ENCODE measurements at places on chromosomes 1 and 21.

DNA sequence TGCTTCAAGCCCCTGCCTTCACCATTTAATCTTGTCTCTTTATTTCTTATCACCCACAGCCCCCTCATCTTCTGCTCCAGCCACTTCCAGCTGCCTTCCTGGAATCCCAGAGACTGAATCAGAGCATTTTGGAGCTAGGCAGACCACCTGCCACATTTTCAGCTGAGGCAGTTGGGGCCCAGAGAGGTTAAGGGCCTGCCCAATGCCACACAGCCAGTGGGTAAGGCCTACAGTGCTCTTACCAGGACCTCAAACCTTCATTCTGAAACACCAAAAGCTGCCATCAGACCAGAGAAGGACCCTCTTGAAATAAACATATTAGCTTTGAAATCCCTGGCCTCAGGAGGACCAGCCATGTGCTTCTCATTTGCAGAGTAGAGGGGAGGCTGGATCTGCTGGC is 17.6 kb upstream of the SLC6A17 start:
- no peak for DNase-seq

GRCh38 chr1:117209094-117209493 is 1.6 kb downstream of the VTCN1 start:
- DNase-seq = no peak

DNA sequence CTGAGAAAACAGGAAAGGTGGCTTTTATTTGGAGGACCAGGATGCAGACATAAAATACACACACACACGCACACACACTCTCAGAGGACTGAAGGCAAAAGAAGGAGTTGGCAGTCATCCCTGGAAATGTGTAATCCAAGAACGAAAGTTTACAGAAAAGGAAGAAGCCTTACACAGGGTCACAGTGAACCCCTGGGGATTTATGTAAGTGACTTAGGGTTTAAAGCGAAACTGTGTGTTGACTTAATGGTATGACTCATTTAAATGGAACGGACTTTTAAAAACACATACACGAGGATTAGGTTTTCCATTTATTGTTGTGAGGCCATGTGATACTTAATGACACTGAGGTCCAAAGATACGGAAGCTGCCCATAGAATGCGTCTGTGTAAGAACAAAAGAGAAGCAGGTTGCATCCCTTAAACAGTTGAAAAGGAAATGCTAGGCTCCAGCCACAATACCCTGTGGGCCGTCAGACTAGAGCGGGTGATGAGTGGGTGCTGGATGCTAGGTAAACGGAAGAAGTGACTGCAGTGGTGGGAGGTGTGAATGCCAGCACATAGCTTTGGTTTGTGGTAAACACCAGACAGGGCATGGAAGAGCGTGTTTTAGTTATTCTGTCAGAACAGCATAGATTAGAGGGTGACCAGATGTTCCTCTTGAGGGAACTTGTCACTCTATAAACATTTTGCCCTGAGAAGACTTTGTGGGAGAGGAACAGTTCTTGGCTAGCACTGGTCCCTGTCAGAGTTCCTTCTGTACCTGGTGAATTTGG is 21.6 kb upstream of the BCL10 start:
- peak; percentile 86 for DNase-seq

GRCh38 chr1:54567961-54568360 is 19.9 kb downstream of the ACOT11 start:
- no peak for DNase-seq

- DNase-seq = no peak
Observed at GRCh38 chr1:16229976-16230740, 6.8 kb downstream of the CPLANE2 start.

- DNase-seq = peak; percentile 12
Observed at GRCh38 chr1:28915031-28915895, 894 bp downstream of the EPB41 start.

DNA sequence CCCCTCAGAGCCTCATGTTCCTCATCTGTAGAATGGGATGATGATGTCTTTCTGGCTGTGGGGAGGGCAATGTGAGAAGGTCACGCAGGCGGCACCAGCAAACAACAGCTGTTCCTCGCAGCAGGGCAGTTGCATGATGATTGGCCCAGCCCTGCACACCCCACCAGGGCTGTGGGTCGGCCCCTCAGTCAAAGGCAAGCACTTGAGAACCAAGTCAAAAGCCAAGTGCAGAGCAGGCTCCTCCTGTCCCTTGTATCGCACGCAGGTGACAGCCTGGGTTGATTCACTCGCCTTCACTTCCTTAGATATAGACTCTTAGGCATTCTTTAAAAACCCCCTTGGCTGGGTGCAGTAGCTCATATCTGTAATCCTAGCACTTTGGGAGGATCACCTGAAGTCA is 191.9 kb upstream of the C1orf174 start:
- DNase-seq = no peak

- DNase-seq = no peak
Observed at GRCh38 chr1:95509989-95510388, 276.0 kb downstream of the RWDD3 start.

All from fibroblast of skin of left biceps (primary cell).